Right ventricle myocardium inferior (tissue), 1 donor: ENCODE measurements at places on chromosomes 16 and 17.

GRCh38 chr17:50234581-50234980 is 33.1 kb upstream of the COL1A1 start:
- DNase-seq = no peak

DNA sequence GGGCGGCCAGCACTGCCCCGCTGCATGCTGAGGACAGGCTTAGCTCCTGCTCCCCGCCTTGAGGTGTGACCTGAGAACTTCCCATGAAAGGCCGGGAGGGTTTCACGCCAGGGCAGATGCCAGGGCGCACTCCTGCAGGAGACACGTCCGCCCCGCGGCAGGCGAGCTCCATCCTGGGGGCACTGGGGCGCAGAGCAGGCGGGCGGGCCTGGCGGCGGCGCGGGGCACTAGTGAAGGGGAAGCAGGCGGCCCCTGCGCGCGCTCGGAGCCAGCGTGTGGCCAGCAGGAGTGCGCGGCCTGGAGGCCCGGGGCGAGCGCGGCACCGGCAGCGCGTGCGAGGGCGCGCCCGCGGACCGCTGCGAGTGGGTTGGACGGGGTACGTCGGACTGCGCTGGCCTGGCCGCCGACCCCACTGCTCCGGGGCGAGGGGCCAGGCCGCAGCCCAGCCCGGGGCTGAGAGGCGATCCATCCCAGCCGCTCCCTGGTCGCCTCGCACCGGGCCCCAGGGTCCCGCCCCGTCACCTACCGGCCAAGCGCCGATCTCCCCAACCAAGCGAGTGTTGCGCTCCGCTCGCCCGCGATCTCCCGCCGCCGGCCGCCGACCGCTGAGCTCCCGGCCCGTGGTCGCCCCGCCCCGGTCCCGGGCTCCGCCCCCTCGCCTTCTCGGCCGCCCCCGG is at the start of gene MAP3K14:
MAP3K14 (minus strand) TSS at position 587 of the 677 bp plus-strand sequence. CDS start 26,275 bp downstream, outside the sequence.
- peak; percentile 90 for DNase-seq

GRCh38 chr16:57739756-57740422 is 4.3 kb downstream of the KATNB1 start:
- no peak for DNase-seq

DNA sequence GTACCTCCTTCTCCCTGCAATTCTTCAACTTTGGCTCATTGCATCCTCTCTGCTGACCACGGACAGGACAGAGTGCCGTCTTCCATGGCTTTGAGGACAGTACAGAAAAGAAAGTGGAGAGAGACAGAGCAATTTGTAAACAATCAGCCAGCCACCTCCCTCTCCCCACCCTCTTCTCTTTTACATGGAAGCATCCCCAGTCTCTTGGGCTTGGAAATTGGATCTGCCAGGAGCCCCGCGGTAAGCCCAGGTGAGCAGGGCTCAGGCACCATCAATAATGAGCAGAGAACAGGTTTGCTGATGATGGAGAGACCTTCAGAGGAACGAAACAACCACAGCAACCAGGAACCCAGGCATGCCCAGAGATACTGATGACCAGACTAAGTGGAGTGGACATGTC is 194.9 kb upstream of the TNRC6C start:
- no peak for DNase-seq

DNA sequence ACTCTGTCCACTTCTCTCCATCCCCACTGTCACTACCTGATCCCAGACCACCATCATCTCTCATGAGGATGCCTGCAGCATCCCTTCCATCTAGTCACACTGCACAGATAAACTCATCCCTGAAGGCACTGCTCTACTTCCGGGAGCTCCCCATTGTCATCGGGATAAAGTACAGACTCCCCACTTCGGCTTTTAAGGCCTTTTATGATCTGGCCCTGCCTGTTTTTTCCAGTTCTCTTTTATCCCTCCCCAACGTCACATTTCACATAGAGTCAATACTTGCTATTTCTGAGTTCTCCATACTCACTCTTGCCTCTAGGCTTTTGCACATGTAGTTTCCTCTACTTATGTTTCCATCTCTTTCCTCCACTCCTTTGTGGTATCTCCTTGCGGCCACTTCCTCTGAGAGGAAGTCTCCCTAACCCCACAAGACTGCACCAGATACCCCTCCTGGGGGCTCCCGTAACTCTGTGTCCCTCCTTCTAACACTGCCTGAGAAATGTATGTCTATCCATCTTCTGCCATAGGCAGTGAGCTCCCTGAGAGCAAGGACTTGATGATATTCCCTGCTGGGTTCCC is 66.9 kb downstream of the COPRS start:
- DNase-seq = no peak

GRCh38 chr17:62644487-62645173 is 17.2 kb downstream of the MRC2 start:
- DNase-seq = no peak

- DNase-seq = no peak
Observed at GRCh38 chr16:22217890-22218730, 12.0 kb downstream of the EEF2K start.

GRCh38 chr16:4611337-4612021 is 3.2 kb downstream of the UBALD1 start:
- no peak for DNase-seq

- DNase-seq = peak; percentile 74
Observed at GRCh38 chr17:35747540-35748017, 5.5 kb downstream of the GAS2L2 start.

DNA sequence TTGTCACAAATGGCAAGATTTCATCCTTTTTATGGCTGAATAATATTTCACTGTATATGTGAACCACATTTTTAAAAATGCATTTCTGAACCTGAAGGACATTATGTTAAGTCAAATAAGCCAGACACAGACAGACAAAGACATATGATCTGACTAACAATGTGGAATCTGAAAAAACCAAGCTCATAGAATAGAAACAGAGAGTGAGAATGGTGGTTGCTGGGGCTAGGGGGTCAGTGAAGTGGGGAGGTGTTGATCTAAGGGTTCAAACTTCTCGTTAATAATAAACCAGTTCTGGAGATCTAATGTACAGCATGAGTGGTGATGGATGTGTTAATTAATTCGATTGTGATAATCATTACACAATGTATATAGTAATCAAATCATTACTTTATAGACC is 475.1 kb downstream of the WWOX start:
- DNase-seq = no peak

- no peak for DNase-seq
Observed at GRCh38 chr17:81003711-81004475, 12.3 kb downstream of the CHMP6 start.

DNA sequence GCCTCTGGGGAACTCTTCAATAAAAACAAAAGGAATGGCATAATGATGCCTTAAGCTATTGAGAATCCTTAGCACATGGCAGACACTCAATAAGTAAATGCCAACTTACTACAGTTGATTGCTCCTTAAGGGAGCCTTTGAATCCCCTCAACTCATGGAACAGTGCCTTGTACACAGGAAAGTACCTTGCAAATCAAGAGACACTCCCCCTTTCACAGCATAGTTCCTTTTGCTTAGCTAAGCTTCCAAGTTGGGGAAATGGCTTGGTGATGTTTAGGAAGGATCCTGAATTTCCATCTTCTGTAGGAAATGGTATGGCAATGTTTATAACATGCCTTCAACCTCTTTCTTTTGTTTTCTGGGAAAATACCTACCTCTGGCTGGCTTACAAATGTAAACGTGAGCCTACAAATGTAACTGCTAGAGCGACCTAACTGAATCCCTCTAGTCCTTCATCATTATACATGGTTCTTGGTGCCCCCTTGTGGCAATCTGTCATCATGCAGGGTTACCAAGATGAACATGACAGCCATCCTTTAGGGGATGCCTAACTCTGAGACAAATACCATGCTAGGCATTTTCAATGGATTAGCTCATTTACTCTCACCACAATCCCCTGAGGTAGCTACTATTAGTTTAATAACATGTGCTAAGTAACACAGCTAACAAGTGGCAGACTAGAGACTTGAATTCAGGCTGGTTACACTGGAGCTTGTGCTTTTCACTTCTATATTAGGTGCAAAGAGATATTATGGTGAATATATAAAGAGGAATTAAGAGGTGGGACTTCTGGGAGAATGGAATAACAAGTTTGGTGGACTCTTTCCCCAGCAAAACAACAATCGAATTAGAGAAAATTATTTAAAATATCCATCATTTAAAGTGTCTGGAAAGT is 65.0 kb downstream of the MMD start:
- DNase-seq = no peak

GRCh38 chr17:36493956-36494355 is 7.5 kb downstream of the ZNHIT3 start:
- no peak for DNase-seq

DNA sequence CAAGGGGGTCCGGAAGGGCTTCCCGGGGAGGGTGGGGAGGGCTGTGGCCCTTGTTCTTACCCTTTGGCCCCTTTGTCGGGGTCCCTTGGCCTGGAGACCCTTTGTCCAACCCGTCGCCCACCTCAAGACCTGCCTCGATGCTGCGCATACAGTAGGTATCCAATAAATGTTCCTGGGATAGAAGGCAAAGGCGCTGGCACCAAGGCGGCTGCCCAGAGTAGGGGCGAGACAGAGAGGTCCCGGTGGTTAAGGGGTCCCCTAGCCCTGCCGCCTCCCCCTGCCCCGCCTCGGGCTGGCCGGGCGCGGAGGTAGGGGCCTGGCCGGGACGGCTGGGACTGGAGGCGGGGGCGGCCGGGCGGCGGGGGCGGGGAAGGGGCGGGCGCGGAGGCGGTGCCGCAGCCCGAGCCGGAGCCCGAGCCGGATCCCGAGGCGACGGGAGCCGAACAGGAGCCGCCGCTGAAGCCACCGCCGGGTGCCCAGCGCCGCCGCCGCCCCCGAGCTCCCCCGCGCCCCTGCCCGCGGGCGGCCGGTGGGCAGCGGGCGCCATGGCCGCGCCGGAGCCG is at the start of gene NHERF2:
NHERF2 (plus strand) TSS at position 442 of the 563 bp plus-strand sequence; CDS start at position 546, 104 bp downstream.
- DNase-seq = no peak

DNA sequence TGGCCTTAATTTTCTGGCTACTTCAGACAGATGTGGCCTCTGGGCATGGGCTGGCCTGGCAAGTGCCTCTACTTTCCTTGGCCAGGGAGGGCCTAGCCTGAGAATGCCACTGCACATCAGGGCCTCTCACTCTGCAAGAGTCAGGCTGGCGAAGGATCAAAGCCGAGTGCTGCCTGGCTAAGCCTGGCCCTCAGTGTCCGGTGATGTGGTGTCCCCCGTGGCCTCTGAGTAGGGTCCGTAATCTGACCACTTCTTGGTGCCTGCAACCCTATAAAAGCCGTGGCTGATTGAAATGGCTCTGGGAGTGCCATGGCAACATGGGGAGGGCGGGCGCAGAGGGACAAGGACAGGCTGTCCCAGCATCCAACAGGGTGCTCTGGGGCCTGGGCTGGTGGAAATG is 30.2 kb downstream of the TBX4 start:
- no peak for DNase-seq

GRCh38 chr17:17109256-17109655 is 67.0 kb downstream of the MPRIP start:
- peak; percentile 22 for DNase-seq

GRCh38 chr16:50821586-50821985 is 79.7 kb downstream of the CYLD start:
- no peak for DNase-seq

DNA sequence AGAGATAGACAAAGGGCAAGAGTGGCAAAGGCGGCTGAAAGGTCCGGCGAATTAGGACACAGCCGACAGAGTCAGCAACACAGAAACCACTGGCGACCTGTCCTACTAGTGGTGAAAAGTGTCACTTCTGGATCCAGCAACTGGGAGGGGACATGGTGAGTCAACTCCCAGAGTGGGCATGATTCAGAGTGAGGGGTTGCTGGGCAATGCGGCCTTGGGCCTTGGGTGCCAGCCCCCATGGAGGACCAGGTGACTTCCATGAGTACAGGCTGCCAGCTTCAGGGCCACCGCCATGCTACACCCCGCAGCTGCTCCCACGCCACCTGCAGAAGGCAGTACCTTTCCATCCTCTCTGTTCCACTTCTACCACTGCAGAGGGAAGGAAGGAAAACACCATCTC is 110.6 kb downstream of the ZFHX3 start:
- DNase-seq = no peak

DNA sequence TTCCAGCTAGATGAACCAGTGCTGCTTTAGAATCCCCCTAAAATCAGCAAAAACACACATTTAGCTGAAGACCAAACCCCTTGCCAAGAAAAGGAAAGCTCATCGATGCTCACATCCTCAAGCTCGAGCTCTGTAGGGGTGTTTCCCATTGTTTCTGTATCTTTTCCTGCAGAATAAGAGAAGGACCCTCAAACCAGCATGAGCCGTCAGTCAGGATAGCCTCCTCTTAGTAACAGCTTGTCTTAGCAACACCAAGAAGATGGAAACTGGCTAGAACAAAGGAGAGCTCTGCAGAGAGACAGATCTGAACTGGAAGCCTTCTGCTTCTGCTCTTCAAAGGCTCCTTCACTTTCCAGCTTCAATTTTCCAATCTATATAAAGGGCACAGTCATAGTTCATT is 32.0 kb downstream of the VAT1L start:
- no peak for DNase-seq

DNA sequence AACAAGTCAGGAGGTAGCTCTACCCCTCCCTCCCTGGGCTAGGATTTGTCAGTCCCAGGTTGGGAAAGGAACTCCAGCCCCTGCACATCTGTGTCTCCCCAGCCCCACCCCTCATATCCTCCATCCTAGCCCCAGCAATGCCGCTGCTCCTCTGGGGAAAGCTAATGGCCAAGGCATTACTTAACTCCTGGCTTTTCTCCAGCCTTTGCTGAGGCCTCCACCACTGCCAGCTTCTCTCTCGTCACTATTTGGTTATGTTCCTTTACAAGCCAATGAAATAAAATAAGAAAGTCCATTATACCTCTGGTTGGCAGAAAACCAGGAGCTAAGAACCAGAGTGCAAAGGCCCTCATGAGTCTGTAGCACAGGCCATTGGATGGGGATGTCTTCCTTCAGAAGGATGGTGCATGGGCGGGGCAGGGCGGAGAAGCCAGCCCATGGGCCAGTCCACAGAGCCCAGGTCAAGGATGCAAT is 171.0 kb downstream of the CCDC182 start:
- DNase-seq = no peak

DNA sequence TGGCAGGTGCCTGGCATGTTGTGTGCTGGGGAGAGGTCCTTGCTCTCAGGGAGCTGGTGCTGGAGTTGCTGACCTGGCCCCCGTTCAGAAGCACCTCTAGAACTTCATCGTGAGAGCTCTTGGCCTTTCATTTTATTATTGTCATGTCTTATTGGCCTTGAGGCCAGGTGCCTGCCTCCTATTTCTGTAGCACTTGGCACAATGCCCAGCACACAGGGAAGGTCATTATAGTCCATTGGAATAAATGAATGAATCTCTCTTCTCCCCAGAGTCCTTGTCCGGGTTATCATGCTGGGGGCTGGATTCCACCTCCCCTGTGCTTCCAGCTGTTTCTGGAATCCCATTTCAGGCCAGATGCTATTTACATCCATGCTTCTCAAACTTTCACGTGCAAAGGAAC is 169.2 kb downstream of the HAPSTR1 start:
- DNase-seq = no peak

- DNase-seq = no peak
Observed at GRCh38 chr16:49851468-49851787, 4.5 kb downstream of the ZNF423 start.
